Effector CD8-positive, alpha-beta T cell (primary cell): ENCODE measurements at places on chromosomes 6 and 20.

- no peak for DNase-seq
Observed at GRCh38 chr6:15336900-15337560, 91.2 kb downstream of the JARID2 start.

- no peak for DNase-seq
Observed at GRCh38 chr6:123668965-123669591, 32.3 kb upstream of the TRDN start.

- DNase-seq = no peak
Observed at GRCh38 chr6:7142918-7143475, 35.2 kb downstream of the RREB1 start.

DNA sequence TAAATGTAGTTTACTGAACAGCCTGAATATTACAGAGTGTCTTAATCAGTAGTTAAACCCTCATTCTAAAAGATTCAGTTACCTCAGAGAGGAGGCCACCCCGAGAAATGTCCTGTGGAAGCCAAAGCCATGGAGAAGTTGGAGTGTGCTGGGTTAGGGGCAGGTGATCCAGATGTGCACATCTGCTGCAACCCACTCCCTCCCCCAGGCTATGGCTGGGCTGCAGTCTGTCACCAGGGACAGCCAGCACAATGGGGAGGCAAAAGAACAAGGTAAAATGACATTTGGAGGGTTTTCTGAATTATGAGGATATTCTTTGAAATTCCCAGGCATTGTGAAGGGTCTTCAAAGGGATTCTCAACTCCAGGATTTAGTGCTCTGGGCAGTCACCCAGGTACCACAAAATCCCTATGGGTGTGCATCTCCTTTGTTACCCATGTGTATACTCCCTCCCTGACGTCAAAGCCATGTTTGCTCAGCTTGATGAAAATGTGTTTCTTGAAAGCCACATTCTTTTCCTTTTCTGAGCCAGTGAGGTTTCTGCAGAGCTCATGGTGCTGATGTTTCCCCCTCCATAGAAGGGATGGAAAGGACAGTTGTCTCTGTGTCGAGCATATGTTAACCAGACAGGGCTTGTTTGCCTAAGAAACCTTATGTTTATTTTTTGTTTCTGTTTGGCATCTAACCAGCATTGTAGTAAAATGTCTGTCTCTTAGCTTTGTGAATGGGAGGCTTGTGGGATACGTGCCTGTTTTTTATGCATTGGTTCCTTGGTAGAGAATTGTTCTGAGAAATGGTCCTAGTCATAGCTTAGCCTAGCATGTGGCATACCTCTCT, 212.3 kb upstream of the TBX18 start:
- no peak for DNase-seq

- no peak for DNase-seq
Observed at GRCh38 chr6:104788400-104788799, 71.3 kb downstream of the HACE1 start.

- peak; percentile 64 for DNase-seq
Observed at GRCh38 chr6:27893836-27894807, 18.1 kb downstream of the OR2B2 start.

- DNase-seq = no peak
Observed at GRCh38 chr6:112037783-112038216, 16.1 kb upstream of the CCN6 start.

DNA sequence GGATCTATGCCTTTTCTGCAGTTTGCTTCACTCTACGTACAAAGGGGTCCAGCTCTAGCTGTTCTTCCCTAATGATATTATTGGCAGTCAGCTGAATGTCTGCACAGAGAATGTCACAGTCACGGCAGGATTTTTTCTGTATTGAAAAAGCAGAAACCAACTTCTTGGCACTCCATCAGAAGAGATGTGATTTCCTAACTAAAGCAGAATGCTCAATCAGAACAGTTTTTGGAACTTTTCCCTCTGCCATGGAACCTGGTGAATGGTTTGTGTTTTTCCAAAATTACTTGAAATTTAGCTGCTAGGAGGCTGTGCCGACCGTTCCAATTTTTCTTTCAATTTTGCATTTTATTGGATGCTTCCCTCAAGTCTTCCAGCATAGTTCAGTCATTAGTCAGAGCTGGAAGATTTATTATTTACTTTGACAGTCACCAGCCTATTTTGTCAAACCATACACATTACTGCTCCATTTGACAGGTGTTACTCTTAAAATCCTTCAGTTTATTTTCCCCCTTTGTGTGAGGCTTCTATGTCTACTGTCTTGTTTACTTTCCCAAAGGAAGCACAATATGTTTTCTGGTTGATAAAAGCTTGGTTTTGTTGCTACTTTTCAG, 259.6 kb upstream of the EPHA7 start:
- no peak for DNase-seq

DNA sequence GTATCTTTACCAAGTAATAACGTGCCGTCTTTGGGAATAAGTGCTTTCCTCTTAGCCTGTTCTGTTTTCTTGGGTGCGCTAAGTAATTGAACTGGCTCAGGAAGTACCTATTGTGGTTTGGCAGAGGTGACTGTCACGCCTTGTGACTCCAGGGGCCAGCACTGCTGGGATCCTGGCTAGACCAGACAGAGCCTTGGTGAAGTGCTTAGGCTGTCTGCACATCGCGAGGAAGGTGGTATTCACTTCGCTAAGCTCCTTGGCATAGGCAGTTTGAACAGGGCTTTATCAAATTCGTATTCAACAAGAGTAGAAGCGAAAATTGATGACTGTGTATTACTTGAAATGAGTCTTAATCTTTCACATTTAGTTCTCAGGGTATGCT, 17.6 kb downstream of the PRDM1 start:
- DNase-seq = no peak

GRCh38 chr6:41693281-41694240, 41.8 kb downstream of the TFEB start:
- DNase-seq = no peak

- no peak for DNase-seq
Observed at GRCh38 chr20:9838378-9839295, at the start of gene PAK5. Gene PAK5, minus strand, starts transcription at chr20:9839076. Its CDS starts 194,748 bp downstream, at chr20:9644328.

DNA sequence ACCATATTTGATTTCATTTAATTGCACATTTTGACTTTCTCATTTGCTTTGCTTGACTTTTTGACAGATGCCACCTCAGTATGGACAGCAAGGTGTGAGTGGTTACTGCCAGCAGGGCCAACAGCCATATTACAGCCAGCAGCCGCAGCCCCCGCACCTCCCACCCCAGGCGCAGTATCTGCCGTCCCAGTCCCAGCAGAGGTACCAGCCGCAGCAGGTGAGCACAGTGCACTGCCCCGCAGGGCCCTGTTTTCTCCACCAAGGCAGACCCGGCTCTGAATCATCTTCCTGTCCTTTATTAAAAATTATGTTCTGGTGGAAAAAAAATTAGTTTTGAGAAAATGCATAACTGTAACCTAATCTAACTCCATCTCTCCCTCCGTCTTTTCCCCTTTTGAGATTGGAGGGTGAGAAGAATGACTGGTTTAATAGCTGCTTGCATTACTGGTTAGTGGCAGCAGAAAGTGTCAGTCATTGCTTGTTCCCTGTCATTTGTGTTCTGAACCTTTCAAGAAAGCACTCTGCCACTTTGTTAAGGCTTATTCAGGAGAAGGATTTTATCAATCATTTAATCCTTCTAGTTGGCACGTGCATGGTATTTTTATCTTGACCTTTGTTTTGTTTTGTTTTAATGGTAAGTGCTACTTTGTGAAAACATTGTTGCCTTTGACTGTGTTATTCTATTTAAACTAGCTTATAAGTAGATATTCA, 124.3 kb downstream of the ARID1B start:
- DNase-seq = no peak

DNA sequence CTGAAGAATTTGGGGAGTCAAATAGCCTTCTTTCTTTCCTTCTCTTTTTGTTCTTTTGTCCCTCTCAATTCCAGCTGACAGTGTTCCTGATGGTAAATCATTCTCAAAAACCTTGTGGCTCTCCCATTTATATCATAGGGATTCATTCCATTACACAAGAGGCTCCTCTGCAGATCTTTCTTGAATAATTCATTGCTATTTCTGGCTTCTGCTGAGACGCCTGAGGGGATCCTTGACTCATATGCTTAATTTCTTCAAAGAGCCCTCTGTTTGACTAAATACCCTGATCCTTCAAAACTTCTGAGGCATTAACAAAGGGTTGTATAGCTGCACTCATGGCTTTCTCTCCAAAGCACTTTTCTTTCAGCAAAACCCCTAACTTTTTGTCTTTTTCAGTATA, 289.3 kb downstream of the FARS2 start:
- no peak for DNase-seq

- no peak for DNase-seq
Observed at GRCh38 chr20:35002426-35003210, 47.0 kb downstream of the MYH7B start.

GRCh38 chr20:42074944-42075343, 456.8 kb upstream of the CHD6 start:
- no peak for DNase-seq

DNA sequence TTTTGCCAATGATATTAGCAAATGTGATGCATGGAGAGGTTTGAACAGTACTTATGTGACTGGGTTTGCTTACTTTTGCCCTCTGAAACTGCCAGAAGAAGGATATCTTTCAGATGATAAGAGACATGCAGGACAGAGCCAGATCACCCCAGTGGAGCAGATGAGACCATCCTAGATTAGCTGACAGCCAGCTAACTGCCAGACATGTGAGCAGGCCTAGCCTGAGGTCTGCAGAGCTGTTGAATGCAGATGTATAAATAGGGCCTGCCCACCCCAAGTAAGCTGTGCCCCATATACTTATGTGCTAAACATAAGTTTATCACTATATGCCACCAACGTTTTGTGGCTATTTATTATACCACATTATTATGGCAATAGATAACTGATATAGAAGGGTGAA, 5.9 kb downstream of the ZSCAN31 start:
- DNase-seq = no peak

DNA sequence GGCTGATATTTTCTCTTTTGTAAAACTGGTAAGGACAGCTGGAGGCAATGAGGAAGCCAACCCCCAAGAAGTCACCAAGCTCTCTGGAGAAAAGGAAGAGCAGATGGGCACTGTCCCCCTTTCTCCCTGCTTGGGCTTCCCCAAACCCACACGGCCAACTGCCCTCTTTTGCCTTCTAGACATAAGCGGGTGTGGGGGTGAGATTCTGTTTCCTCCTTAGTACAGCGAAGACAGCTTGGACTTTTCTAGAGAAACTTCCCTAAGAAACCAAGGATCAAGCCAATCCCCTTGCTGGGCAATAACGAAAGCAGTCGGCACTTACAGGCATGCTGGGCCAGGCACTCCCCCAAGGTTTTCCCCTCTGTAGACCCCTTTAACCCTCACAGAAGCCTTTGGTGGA, 110.3 kb downstream of the CDC5L start:
- DNase-seq = no peak

DNA sequence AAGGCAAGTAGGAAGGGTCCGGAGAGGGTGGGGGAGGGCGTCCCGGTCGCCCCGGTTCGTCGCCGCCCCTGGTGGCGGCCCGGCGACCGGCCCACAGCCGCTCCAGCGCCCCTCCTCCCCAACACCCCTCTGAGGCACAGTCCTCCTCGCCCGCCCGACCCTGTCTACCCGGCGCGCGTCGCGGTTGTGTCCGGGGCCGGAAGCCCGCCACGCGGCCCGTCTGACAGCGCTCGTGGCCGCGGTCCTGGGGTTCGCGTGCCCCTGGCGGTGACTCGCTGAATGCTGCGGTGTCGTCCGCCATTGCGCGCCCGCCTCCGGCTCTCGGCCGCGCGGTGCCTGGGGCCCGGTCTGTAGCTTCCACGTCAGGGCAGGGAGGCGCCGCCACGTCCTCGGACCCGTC, 335.3 kb upstream of the DEFB115 start:
- no peak for DNase-seq

DNA sequence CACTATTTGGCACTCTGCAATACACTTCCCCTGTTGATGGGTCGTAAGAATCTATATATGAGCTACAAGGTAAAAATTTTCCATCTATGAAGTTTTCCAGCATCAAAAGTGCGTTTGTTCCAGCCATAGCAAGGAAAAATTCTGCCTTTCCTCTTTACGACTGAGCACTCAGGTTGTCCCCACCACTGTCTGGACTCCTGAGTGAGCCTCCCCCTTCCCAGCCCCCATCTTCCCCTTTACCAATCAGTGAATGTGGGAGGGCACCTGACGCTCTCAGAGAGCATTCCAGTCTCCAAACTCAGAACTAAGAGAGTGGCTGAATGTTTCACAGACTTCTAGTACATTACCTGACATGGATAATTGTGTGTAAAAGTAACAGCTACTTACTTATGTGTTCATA, at the start of gene ALDH8A1:
Gene ALDH8A1 (minus strand): TSS at position 175 of the 400 bp plus-strand sequence. CDS start 48 bp downstream, at position 127.
- DNase-seq = no peak

- no peak for DNase-seq
Observed at GRCh38 chr20:30593572-30593971, 663.9 kb upstream of the DEFB115 start.

DNA sequence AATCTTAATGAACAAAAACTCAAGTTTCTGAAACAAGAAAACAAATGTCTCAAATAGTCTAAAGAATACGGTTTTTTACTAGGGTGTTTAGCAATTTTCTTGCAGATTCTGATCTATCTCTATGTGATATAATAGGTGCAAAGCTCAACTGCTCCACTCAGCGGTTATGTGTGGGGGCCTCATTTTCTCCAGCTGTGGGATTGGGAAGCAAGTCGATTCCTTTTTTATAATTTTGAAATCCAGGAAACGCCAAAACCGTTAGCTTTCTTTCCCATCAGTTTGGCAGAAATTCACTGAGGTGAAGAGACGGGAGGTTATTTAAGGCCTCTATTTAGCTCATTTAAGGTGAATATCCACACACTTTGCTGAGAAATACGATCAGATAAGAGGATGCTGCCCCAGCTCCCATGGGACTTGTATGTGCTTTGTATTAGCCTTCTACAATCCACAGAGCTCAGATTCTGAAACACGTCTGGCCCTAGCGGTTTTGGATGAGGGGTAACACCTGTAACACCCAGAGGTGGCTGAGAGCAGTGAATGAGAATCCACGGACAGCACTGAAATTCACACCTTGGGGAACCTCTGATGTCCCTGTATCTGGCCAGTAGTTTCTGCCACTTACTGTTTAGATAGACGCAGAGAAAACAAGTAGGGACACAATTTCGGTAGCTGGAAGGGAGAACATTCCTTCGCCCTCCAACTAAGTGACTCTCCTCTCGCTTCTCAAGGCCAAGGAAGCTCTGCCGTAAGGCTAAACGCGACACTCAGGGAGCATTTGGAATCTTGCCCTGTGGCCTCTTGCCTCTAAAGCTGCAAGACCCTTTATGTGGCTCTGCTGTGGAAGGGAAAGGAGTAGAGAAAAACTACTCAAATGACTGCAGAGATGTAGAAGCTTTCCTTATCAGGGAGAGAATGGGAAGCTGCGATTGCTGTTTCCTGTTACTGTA, 6.5 kb upstream of the BCAS4 start:
- DNase-seq = no peak

- DNase-seq = no peak
Observed at GRCh38 chr20:47762699-47763268, 22.5 kb downstream of the SULF2 start.
